ENCODE measurements at places on chromosomes 2 and 18. TPM values are rescaled to one million over a fixed set of nuclear protein-coding genes. Genes with fewer than 3 reads are reported as not detected.

DNA sequence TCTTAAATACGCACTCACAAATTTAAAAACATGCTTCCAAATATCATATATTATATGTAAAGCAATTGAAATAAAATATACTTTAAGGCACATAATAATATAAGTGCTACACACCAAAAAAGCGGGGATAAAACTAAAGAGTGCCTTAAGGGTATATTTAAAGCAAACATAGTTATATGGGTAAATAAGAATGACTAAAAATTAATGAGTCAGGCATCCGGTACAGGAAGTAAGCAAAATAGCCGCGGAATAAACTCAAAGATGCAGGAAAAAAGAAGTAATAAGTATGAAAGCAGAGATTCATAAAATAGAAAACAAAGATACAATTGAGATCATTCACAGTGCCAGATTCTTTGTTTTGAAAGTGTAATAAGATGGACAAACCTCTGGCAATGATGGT, 503.5 kb upstream of the SOX11 start:
- no peak for DNase-seq

DNA sequence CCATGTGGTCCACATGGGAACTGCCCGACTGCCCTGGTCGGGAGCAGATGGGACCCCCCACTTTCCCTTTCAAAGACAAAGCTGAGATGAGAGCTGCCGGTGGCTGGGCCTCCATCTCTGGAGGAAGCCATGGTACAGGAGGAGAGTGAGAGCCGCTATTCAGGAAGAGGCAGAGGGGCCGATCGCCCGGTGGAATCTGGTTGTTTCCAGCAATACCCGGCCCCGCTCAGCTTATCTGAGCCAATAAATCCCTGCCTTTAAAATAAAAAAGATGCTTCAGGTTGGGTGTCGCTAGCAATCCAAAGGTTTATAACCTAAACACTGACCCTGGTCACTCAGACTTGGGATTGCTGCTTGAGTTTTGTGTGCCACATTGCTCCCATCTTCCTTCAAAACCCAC, 15.2 kb upstream of the B3GNT7 start:
- no peak for DNase-seq

DSG3 gene
- not detected for total RNA-seq

DNA sequence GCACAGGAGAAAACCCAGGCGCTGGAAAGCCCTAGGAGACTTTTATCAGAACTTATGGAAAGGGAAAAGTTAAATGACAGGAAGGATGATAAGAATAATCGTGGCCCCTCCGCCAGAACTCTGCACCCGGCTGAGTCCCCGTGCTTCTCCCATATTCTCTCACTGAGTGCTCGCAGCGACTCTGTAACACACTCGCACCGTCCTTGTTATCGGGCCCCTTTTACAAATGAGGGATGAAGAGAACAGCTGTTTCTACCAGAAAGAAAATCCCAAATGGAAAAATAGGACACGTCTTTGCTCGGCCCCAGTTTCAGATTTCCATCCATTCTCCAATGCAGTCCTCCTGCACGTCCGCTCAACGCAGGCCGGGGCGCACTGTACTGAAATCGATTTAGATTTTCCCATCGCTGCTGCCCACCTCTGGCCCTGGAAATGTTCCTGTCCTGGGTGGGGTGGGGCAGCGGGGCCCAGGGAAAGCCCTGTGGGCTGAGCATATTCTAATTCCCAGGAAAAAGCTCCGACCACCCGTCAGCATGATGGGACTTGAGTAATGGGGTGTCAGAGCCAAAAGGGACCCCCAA, 66.4 kb downstream of the KCNF1 start:
- no peak for DNase-seq

HTR2B gene
- 3.0 TPM for total RNA-seq

MARCHF4 gene
- 0.22 TPM for total RNA-seq

GRCh38 chr2:19987936-19988335, 2.0 kb downstream of the WDR35 start:
- DNase-seq: no peak

DNA sequence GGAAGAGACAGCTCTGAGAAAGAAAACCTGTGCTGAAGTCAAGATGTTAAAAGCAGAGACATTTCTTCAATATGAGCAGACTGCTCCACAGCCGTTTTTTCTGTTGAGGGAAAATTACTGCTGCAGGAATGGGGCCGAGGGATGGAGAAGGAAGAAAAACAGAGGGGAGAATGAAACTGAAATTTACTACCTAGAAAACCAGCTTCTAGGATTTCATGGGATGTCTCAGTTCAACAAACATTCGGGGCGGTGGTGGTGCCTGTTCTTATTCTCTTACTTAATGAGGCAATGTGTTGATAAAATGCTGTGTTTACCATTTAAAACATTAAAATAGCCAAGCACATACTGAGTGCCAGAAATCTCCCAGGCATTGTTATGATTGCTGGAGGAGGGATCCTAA, 557.1 kb upstream of the MEX3C start:
- DNase-seq: no peak

- no peak for DNase-seq
These were observed 10.6 kb downstream of the CNNM3 start for GRCh38 chr2:96826546-96827278.

- no peak for DNase-seq
These were observed 65.4 kb upstream of the GLS start for GRCh38 chr2:190815226-190815625.

DNA sequence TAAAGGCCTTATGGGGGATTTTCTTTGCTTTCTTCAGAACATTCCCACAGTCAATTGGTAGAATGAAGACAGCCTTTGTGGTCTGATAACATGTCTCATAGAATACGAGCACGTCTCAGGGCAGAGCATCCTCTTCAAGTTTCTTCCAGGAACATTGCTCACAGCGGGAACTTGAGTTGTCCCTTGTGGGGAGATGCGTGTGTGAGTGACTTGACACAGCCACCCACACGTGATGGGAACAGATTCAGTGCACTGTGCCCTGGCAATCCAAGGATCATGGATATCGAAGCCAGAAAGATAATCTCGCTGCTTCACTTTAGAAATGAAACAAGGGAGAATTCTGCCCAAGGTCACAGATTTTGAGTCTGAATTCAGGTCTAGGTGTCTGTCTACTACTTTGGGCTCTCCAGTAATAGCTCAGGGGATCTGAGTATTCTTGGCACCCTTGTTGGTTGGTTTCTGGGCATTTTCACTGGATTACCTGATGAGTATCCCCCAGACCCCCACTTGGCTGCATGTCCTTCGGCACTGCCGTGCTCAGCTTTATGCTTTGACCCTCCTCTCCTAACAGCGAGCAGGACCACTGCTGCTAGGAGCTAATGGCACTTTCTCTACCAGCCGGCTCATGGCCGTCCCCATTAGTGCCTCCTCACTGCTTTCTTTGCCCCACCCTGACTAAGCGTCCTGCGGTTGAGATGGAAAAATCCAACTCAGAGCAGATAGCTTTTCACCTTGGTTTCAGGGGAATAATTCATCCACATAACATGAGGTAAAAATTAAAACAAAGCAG, 75.9 kb upstream of the FOSL2 start:
- DNase-seq: no peak

GRCh38 chr2:165248238-165248637, 9.0 kb downstream of the SCN2A start:
- DNase-seq: no peak

GRCh38 chr2:161208527-161209139, 48.4 kb downstream of the TANK start:
- peak; percentile 75 for DNase-seq

REG3G gene
- not detected for total RNA-seq

DNA sequence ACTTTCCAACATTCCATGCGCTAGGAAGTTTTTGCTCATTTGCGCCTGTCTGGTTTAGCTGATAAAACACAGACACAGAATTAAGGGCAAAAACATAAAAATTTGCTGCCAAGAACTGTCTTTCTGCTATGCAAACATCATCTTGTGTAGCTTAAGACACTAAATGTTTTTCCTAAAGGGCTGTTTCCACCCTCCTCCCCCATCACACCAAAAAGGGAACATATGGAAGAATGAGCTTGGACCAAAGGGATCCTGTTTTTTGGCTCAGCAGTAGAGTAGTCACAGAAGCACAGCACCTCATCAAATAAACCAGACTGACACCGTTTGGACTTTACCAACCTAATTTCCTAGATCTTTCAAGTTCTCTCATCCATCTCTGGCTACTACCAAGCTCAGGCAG, 210.1 kb downstream of the ZNF521 start:
- DNase-seq: no peak

CNTNAP5 gene
- total RNA-seq: not detected

ANO7 gene
- total RNA-seq: 2.6 TPM

DNA sequence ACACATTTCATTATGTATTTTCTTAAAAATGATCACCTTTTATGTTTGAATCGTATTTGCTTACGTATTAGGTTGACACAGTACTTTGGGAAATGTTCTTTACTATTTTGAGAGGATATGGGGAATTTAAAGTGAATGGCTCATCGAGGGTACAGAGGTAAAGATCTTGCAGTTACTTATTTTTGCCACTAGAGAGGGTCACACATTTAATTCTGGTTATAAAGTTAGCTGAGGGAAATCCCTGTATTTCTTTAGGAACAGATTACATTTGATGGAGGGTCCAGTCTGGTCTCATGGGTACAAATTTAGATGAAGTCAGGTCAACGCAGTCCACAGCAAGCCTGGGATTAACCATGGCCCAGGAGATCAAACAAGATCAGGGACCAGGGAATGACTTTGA, 24.5 kb downstream of the DYNC2LI1 start:
- DNase-seq: no peak

DNA sequence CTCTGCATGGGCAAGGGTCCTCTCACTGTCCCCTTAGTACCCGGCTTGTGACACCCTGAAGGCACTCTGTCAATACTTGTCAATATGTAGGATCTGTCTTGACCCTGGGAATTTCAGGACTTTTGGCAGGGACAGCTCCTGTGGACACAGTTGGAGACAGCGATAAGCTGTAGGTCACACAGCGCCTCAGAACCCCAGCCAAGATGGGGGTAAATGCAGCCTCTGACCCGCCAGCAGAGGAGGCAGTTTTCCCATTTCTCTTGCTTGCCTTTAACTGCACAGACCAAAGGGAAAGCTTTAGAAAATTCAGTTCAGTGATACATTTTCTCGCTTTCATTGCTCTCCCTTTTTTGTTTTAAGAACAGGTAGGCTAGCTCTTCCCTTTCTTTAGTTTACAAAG, 54.8 kb upstream of the KLHL29 start:
- DNase-seq: peak; percentile 25

- no peak for DNase-seq
These were observed 1232.6 kb upstream of the NRXN1 start for GRCh38 chr2:52264488-52264887.

GRCh38 chr2:136665736-136666135, 99.6 kb upstream of the THSD7B start:
- DNase-seq: no peak

DNA sequence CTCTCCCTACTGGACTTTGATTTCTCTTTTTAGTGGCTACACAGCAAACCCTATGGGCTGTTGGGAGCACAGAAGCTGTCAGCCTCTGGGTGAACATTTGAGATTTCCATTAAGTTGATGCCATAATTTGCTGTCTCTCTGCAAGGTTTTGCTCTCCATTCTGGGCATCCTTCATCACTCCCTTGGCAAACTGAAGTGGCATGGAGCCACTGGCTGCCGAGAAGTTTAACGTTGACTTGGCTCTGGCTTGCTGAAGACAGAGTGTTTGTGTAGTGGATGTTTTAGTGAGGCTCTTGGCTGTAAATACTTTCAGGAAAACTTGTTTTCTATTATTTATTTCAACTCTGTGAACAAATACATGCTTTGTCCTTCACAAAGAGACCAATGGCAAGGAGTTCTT, 91.5 kb downstream of the ALK start:
- DNase-seq: no peak

- DNase-seq: peak; percentile 31
These were observed 977.3 kb upstream of the CDH2 start for GRCh38 chr18:29154196-29154757.

DNA sequence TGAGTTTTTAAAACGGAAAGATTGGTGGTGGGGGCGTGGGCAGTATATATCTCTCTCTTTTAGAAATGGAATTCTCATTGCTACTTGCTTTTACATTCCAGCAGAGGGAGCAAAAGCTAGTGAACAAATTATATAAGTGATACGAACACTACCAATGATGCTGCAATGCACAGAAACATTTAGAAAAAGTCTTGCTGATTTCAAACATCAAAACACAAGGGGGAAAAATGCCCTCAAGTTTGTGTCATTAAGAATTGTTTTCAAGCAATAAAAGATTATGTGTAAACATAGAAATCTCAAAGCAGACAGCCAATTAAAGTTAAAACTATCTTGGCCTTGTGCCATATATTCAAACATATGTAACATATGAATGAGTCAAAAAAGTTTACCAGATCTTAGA, 296.3 kb upstream of the KCNJ3 start:
- peak; percentile 13 for DNase-seq

MCFD2 gene
- 185 TPM for total RNA-seq

PMAIP1 gene
- 13.7 TPM for total RNA-seq

CRACDL gene
- 2.2 TPM for total RNA-seq

DNA sequence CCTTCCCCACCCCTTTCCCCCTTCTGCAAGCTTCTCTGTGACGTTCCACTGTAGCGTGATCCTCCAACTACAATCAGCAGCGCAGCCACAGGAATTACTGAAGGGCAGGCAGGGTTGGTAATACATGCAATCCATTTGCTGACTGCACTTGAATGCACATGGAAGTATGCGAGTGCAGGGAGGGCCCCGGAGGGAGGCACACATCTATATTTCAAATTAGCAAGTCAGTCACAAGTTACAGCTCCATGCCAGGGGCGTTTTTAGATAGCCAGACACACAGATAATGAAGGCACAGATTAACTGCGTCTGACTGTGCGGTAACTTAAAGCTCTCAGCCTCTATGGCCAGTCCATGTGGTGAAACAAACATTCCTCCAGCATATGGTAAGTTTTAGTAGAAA, 209.2 kb upstream of the GATA6 start:
- no peak for DNase-seq

DNA sequence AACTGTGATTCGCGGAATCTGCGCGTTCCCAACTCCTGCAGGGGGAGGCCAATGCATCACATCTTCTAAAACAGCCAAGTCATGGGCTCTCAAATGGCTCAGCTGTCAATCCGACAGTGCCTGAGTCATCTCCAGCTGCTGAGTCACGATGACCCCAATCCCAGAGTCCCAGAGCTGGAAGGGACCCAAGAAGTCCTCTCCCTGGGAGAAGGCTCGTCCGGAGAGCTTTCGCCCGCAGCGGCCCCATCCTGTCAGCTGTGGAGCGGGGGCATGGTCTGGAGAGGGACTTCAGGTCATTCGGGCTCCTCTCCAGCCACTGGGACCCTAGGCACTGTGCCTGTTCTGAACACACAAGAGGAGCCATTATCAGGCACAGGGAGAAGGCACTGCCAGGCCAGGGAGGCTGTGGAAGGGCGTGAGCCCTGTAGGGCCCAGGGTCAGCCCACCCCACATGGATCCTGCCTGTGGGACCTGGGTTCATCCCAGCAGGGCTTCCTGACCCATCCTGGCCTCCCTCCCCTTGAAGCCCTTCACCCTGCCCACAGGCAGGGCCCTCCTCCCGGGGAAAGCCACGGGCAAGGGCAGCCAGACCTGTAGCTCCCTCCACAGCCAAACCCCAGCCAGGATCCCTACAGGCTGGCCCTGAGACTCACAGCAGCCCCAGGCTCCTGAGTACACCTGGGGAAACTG, 47.6 kb upstream of the GPC1 start:
- DNase-seq: peak; percentile 93

Measured in lung microvascular endothelial cell (primary cell).